NCI-H1436 treated with DMSO at 0.1 percent for 48 hours (cell line): ENCODE measurements at places on chromosomes 11 and 22.

DNA sequence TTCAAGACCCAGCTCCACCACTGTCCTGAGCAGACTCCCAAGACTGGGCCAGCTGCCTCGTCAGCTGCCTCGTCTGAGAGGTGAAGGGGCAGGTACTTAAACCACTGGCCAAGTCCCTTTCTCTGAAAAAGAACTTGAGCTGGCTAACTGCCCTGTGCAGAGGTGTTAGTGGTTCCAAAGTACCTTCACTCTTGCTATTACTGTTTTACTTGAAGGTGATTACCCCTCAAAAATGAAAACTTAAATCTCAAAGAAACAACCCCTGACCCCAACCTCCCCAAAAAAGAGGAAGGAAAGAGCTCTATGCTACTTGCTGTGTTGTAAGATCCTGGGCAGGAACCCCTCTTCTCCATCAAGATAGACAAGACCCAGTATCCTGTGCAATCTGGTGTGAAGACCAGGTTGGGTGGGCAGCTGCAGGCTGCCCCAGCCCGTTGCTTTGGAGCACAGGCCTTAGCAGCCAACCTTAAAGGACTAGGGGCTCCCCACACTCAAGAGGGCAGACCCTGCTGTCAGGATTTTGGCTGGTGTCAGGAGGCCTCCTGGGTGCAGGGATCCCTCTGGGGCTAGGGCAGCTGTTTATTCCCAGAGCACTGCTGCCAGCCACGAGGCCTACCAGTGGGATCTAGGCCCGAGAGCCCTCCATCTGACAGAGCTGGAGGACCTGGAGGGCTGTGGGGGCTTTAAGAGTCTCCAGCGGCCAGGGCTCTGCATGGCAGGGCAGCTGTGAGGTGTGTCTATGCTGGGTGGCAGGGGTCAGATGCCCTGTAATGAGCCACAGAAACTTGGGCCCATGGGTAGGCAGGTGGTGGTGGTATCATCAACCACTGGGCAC is 13.0 kb downstream of the GUCD1 start:
- no peak for DNase-seq

- no peak for DNase-seq
These were observed 122.9 kb downstream of the MAML2 start for GRCh38 chr11:96219981-96220623.

DNA sequence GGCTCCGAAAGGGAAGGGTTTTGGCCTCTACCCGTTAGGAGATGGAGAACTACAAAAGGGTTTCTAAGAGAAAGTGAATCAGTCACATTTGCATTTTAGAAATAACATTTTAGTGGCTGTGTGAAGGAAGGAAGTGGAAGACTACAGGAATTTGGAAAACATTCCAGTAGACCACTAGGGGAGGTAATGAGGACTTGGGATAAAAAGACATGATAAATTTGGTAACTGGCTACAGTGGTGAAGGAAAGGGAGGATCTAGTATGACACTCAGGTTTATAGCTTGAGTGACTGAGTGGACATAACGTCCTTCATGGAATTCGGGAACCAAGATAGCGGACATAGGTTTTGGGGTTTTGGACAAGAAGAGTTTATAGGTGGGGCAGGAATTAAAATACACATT is 7.0 kb upstream of the RRM1 start:
- DNase-seq, result no peak

DNA sequence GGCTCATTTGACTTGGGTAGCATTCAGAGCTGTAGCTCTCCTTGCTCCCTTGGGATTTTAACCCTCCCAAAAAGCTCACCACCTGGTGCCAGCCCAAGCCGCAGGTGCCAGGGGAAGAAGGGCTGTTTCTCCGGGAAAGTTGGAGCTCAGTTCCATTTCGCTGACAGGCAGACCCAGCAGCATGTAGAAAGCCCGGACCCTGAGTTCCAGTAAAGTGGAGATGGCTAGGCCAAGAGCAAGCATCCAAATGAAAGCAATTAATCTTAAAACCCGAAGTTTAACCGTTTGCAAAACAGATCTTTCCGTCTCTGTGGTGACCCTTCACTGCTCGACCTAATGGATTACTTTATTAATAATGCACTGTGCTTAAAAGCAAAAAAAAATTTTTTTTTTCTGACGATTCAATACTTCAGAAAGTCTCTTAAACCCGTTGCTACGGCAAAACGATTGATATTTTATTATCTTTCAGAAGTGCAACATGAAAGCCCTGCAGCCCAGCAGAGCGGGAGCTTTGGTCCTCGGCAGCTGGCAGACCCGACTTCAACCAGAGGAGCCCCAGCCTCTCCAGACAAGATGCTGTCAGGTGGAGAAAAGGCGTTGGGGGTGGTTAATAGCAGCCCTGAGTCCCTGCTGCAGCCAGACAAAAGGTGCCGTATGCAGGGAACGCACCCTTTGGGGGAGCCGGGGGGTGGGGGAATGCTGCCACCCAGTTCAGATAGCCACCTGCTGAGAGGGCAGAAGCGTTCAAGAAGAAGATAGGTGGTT is 3.3 kb downstream of the LMO1 start:
- no peak for DNase-seq

DNA sequence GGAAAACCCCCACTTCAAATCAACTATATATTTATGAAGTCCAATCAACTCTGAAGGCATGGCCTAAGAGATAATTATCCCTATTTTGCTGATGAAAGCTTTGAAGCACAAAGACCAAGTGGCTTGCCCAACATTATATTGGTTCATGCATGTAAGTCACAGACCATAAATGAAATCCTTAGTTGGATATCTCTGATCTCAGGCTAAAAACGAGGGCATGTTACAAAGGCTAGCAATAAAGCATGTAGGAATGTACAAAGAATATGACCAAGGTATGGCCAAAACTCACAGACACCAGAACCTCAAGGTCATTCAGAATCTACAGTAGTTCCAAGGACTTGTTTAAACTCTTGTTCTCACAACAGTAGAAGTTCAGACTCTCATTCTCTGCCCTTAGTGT is 100.2 kb upstream of the SESN3 start:
- no peak for DNase-seq

- no peak for DNase-seq
These were observed 38.6 kb downstream of the SOX6 start for GRCh38 chr11:16317712-16318111.

- DNase-seq, result no peak
These were observed 7.0 kb upstream of the ARHGAP42 start for GRCh38 chr11:100680070-100680469.

DNA sequence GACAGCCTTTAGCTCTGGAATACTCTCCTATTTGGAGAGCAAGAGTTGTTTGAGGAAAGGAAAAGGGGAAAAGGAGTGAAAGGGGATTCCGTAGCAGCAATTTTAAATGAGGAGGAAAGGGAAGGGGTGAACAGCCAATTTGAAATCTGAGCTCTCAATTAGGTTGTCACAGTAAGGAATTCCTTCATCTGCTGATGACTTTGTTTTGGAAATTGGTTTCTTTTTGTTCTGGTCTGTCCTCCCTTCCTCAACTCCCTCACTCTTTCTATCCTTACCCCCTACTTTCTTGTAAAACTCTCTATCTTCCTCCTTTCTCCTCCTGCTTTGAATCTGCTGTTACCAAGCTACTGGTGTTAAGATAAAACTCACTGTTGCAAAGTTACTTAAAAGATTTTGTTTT is 1155.6 kb downstream of the DLG2 start:
- DNase-seq, result no peak

DNA sequence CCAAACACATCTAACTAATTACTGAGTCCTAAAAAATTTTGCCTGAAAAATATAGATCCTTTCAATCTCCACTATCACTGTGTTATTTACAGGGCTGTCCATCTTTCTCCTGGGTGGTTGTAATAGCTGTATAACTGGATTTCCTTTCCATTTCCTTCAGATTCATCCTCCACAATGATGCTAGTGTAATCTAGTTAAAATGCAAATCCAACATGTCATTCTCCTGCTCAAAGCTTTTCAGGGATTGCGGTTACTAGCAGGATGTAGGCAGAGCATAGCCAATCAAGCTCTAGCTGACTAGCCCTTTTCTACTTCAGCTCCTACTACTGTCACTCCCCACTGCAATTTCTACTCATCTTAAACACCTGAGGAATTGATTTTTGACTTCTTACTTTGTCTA is 283.0 kb downstream of the RAB38 start:
- DNase-seq, result no peak

- no peak for DNase-seq
These were observed 1.2 kb downstream of the CSRP3 start for GRCh38 chr11:19200410-19201201.

- no peak for DNase-seq
These were observed 16.4 kb upstream of the UPK3A start for GRCh38 chr22:45268167-45268957.

GRCh38 chr11:65787649-65788622 is 1.1 kb downstream of the OVOL1 start:
- DNase-seq, result no peak

- DNase-seq, result no peak
These were observed 4.0 kb downstream of the ELFN2 start for GRCh38 chr22:37423283-37423682.

DNA sequence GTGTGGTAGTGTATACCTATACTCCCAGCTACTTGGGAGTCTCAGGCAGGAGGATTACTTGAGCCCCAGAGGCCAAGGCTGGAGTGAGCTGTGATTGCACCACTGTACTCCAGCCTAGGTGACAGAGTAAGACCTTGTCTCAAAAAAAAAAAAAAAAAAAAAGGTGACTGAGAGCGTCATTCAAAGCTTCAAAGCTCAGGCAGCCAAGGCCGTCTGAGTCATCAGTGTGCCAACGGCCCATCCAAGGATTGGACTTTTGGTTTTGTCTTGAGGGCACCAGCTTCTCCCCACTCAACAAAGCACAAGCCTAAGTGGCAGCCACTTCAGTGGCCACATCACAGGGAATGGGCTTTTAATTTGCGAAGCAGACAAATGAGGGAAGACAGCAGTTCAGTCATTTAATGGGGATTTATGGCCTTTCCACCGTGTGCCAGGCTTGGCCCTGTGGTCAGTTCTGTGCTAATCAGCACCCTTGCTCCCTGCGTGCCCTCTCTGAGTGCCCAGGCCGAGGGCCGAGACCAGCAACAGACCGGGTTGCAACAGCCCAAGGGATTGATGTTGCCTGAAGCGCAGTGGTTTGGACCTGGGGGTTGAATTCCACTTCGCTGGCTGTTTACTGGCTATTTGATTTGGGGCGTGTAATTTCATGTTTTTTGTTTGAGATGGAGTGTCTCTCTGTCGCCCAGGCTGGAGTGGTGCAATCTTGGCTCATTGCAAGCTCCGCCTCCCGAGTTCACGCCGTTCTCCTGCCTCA is 30.2 kb upstream of the CRYBB3 start:
- no peak for DNase-seq

- DNase-seq, result peak; percentile 64
These were observed 6.7 kb upstream of the AP1B1 start for GRCh38 chr22:29394931-29395581.

- DNase-seq, result no peak
These were observed 1.1 kb upstream of the VSIG2 start for GRCh38 chr11:124753205-124753604.

- DNase-seq, result no peak
These were observed 184.2 kb downstream of the BLID start for GRCh38 chr11:121931748-121932352.

GRCh38 chr11:57659669-57660068 is 2.1 kb downstream of the CLP1 start:
- no peak for DNase-seq

GRCh38 chr11:122202951-122203456 is 87.0 kb upstream of the BLID start:
- no peak for DNase-seq

GRCh38 chr11:91755951-91756707 is 468.5 kb upstream of the FAT3 start:
- DNase-seq, result no peak

DNA sequence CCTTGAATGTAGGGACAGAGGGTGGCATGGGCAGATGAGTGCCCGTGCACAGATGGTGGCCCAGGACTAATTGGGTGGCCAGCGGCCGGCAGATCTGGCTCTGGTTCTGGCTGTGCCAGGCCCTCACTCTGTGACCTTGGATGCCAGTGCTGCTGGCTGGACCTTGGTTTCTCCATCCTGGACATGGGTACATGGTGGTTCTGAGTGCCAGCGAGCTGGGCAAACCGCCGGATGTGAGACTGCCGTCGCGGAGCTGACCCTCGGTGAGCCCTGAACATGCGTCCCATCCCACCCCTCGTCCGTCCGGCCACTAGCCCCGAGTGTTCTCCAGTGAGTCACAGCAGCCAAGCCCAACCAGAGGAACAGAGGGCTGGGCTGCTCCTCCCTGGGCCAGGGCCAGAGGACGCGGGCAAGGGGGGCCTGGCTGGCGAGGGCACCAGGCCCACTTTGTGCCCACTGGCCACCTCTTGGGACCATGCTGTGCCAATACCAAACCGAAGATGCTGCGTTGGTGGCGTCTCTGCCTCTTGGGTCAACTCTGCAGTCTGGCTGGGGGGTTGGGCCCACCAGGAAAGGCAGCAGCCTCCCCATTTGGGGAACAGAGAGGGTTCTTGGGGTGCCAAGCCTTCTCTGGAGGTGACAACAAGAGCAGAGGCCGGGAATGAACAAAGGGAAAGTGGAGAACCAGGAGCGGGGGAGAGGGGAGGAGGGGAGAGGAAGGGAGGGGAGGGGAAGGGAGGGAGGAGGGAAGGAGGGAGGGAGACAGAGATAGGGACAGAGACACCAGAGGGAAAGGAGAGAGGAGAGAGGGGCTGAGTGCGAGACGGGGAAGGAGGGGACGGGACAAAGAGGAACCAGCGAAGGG is 10.7 kb downstream of the LSP1 start:
- DNase-seq, result no peak

DNA sequence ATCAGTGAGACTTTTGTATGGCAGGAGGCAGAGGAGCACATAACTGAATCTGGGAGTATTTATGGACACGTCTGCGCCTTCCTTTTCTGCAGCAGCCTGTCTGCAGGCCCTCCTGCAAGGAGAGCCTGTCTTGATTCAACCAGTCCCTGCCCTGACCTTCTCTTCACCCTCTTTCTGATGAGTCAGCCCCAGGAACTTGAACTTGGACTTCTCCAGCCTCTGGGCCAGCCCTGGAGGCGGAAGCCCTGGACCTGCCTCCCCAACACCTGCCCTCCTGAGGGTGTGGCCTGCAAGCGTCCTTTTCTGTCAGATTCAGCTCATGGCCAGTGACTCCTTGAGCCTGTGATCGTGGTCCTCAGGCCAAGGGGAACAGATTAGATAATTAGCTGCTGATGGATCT is 20.0 kb downstream of the DAGLA start:
- DNase-seq, result no peak

GRCh38 chr11:76721755-76722677 is 51.5 kb upstream of the LRRC32 start:
- no peak for DNase-seq

GRCh38 chr11:118003456-118003855 is 17.3 kb downstream of the IL10RA start:
- no peak for DNase-seq
